ENCODE measurements at places on chromosomes 16 and 17.

DNA sequence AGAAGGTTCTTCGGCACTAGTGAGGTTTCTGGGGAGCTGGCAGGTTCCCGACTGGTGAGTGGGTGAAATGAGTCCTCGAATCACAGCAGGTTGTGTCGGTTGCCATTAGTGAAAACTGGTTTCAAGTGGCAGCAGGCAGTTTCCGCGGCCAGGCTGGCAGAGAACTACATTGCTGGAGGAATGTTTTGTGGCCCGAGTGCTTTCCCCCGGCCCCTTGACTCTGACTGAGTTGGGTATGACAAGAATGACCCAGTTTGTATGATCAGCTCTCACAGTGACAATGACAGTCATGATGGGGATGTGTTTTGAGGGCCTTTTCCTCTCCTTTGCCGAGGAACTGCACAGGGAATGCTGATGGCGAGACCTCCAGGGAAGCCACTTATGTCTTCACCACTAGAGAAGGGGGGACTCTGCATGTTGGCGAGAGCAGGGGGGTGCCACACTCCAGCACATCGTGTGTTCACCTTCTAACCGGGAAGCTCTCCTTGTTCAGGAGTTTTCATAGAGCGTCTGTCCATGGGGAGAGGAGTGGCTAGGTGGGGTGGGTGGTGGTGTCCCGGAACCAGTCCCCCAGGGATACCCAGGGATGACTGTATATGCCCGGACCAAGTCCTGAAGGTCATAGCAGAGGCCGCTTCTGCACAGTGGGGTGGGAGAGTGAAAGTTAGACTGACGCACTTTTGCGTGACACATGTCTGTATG, 206.0 kb upstream of the CHMP6 start:
- DNase-seq, result no peak

GRCh38 chr16:49779979-49780378, 75.9 kb downstream of the ZNF423 start:
- no peak for DNase-seq

DNA sequence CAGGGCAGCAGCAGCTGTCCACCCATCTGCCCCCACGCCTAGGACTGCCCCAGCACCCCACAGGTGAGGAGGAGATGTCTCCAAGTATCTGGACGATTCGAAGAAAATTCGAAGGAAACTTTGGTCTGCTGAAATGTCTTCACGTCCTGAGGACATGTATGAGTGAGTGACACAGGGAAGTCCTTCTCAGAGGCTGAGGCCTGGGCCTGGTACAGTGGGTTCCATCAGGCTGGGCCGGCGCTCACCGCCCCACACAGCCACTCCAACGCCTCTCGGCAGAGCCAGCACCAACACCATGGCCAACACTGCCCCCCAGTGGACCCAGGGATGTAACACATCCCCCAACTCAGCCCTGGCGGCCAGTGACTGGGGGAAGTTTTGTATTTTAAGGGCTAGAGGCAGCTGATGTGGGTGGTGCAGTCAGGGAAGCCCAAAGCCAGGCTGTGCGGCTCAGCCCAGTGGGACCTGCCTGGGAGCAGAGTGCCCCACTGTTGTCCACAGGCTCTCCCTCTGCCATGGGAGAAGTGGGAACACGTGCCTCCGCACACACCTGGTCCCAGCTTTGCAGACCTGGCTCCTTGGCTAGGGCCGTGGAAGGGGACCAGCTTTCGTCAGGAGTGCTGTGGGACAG, 55.8 kb upstream of the FASN start:
- DNase-seq, result peak; percentile 53

DNA sequence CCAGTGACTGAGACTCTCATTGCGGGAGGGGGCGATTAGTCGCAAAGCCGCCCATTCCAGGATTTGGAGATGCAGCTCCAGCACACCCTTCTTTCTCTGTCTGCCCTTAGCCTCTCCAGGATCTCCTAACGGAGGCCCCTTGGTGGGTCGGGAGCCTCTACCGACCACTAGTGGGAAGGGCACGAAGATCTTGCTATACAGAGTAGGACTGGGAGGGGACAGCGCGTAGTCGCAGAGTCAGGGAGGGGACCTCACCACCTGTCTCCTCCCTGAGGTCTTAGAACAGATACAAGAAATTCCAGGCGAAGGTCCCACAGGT, 588 bp upstream of the SMTNL2 start:
- no peak for DNase-seq

- no peak for DNase-seq
Observed at GRCh38 chr16:17770104-17770503, 299.3 kb upstream of the XYLT1 start.

DNA sequence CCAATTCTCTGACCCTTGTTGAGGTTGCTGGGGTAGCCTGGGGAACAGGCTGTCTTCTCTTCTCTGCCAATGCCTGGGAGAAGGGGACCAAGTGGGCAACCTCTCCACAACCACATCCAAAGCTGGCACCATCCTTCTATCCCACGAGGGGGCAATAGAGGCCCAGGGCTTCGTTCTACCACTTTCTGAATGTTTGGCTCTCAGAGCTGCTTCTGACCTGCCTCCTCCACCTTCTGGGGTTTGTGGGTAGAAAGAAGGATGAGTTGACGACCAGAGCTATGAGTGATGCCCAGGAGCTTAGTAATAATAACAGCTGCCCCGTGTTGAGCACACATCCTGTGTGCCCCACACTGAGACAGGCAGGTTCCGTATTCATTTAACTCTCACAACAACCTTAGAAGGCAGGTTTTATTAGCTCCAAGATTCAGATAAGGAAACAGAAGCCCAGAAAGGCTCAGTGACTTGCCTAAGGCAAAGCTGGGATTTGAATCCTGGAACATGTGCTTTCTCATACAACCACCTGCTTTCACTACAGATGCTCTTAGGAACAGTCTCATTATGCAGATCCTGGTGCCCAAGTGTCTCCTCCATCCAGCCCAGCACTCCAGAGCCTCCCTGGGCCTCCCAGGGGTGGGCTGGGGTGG, 11.1 kb downstream of the TSPOAP1 start:
- no peak for DNase-seq

DNA sequence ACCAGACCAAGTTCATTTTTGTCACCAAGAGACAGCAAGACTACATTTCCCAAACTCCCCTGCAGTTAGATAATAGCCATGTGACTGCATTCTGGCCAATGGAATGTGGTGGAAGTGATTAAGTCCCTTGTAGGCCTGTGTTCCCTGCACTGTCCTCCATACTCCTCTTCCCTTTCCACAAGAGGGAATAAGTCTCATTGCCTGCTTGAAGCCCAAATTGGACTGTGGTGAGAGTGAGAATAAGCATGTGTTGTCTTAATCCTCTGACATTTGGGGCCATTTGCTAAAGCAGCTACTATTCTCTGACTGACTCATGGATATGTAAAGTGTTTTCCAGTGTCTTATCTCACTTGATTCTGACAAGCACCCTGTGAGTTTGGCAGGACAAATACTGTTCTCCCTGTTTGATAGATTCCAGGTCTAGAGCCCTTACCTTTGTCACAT, 20.7 kb downstream of the PIK3R6 start:
- DNase-seq, result no peak

DNA sequence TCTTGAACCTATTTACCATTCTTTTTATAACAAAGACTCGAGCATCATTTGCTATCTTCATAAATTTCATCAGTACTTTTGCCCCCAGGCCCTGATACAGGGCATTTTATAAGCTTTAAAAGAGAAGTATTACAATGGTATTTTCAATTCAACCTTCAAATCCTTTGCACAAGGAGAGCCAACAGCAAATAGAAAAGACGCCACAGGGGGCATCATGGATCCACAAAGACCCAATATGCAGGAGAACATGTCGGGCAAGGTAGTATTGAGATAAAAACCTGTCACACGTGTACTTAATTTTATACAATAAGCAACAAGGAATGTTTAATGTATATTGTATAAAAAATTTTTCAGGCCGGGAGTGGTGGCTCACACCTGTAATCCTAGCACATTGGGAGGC, 10.2 kb downstream of the MAP3K14 start:
- no peak for DNase-seq

GRCh38 chr16:47528431-47528830, 67.3 kb downstream of the PHKB start:
- DNase-seq, result no peak

GRCh38 chr17:39737760-39738567, at the start of gene GRB7:
GRB7 (plus strand) TSS chr17:39737938; CDS start chr17:39742302, 4,364 bp downstream.
- DNase-seq, result no peak

GRCh38 chr16:66095676-66096075, 270.8 kb upstream of the CDH5 start:
- no peak for DNase-seq

GRCh38 chr16:6081320-6081976, 983.9 kb upstream of the EEF2KMT start:
- DNase-seq, result no peak

DNA sequence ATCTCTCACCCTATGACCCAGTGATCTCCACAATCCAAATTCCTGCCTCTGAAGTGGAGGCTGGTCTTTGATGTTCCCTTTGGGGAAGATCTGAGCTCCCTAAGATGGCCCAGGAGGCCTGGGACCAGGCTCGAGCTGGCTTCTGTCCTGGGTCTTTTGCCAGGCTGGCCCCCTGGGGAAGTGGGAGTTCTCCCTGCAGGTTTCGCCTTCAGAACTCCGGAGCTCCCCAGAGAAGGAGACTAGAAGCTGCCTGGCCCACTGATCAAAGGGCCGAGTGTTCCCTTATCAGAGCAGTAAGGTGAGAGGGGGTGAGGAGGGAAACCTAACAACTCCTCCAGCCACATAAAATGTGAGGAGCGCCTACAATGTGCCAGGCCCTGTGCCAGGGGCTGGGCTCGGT, 147.1 kb downstream of the IRF8 start:
- DNase-seq, result no peak

- DNase-seq, result peak; percentile 23
Observed at GRCh38 chr17:9115214-9116191, 94.2 kb downstream of the NTN1 start.

Measured in stimulated activated CD8-positive, alpha-beta memory T cell treated with anti-CD3 and anti-CD28 coated beads, Interleukin-15, amount 100 ng/mL, for 4 hours (primary cell).